Activated naive CD4-positive, alpha-beta T cell (primary cell): ENCODE measurements at places on chromosomes 7 and 10.

GRCh38 chr10:91709394-91709798, 76.5 kb upstream of the PPP1R3C start:
- no peak for DNase-seq

GRCh38 chr10:46050941-46051623, 5.0 kb upstream of the MSMB start:
- DNase-seq, result no peak

DNA sequence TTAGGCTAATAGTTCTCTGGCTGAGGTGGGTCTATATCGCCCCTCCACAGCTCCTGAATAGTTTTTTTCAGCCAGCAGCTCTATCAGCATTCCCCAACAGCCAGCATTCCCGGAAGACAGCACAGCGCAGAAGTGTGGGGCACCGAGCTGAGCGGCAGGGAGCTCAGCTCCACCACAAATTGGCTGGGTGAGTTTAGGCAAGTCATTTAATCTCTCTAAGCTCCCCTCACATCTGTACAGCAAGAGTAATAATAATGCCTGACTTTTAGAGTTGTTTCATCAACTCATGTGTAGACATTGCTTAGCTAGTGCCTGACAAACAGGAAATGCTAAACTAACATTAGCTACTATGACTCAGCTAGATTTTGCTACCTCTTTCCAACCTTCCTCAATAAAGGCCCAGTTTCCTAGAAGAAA, 247.9 kb upstream of the PTN start:
- no peak for DNase-seq

DNA sequence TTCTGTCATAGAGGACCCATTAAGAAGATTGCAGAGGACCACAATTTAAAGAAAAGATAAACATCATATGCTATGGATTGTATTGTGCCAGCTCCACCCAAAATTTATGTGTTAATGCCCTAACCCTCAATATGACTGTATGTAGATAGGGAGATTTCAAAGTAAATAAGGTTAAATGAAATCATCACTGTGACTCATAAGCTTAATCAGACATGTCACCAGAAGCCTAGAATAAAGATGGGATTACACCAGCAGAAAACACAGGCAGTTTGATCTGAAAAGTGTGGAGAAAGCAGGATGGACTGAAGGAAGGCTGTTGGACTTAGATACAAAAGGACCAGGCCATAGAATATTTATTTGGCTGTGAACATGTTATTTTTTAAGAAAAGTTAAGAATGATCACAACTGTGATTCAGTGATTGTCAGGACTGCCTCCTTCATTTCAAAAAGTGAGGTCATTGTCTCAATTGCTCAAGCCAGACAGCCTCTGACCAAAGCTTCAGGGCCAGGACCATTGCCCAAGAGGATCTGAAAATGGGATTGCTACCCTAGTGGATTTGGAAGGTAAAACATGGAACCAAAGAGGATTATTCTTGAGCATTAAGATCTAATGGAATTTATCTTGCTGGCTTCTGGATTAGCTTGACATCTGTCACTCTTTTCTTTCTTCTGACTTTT, 270.8 kb upstream of the POM121L12 start:
- no peak for DNase-seq

GRCh38 chr7:44077681-44078091, 4.6 kb downstream of the POLM start:
- no peak for DNase-seq
